Amniotic stem cell (primary cell): ENCODE measurements at places on chromosomes 16 and 17.
A peak's percentile ranks its signal among the peaks of the same experiment; 100 is the strongest.

DNA sequence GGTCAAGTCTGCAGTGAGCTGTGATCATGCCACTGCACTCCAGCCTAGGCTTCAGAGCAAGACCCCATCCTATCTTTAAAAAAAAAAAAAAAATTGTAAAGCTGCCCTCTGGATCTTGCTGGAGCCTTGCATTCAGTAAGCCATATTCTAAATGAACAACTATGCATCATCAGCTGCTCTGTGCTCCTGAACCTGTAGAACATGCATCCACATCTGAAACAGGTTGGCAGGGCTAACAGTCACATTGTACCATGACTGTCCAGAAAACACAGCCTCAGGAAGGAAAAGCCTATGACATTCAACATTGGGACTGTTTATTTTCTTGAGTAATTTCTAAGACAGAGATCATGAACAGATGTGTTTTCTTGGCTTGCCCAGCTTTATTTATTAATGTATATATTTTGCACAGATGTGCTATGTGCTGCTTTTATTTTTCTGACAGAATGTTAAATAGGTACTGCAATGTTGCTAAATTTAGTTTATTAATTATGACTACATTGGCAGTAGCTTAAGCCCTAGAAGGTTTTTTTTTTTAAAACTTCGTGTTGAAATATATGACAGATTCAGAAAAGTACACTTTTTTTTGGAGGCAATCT lies 19.8 kb downstream of the ACSF2 start:
- no peak for DNase-seq

DNA sequence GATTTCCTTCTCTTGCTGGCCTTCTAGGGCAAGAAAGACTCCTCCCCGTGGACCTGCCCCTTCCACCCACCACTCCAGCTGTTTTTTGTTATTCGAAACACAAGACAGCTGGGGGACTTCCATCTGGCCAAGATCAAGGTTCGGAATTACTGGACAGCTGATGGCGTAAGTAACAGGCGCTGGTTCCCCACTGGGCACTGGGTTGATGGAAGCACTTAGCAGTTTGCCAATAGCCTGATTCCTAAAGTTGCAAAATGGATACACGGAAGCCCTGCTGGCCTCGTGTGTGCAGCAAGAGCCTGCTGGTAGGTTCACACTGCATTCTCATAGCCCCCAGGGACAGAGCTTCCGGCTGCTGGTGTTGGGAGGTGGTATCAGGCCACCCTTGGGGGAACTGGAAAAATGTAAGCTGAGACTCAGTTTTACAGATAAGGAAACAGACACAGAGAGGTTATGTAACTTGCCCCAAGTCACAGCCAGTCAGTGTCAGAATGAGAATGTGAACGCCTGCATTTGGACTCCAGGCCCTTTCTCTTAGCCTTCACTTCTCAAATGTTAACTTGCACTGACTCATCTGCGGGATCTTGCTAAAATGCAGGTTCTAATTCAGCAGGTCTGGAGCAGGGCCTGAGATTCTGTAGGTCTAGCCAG lies 171.7 kb downstream of the KATNIP start:
- DNase-seq = no peak

DNA sequence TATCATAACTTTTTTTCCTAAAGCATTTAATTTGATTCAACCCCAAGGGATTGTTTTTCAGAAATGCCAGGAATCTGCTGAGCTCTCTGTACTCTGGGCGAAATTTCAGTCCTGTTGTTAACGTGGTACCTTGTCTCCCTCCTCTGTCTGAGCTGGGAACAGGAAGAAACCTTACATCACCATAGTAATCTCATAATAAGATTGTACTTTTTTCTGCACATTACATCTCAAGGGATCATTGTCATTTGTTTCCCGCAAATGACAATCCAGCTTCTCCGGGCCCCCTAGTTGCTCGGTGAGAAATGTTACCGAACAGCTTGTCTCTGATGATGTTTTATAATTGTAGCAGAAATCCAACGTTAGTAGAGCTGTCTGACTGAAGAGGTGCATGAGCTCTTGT lies 152.7 kb upstream of the ERCC4 start:
- no peak for DNase-seq

- DNase-seq = no peak
Observed at GRCh38 chr17:66904760-66905624, 59.5 kb upstream of the CACNG4 start.

DNA sequence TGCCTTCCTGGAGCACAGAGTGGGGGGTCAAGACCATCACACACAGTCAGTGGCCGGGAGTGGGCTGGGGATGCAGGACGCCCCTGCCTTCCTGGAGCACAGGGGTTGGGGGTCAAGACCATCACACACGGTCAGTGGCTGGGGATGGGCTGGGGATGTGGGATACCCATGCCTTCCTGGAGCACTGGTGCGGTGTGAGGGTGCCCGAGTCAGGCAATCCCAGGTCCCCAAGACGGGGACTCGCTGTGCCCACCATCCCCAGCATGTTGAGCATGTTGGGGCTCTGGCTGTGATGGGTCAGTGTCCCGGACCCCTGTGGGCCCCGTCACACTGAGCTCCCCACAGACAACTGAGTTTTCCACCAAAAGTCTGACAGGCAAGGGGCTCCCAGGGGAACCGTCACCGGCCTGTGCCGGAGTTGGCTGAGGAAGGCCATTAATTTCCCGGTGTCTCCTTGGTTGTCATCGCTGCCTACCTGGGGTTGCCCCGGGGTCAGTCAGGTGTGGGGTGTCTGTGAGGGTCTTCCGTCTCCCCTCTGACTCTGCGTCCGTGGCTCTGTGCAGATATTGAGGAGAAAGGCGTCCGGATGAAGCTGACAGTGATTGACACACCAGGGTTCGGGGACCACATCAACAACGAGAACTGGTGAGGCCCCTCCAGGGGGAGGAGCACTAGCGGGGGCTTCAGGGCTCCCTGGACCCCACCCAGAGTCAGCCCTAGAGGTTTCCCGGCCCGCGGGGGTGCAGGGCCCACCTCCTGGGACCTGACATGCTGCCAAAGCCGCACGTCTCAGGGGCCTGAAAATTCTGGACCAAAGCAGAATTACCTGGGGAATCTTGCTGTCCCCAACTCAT lies 347.1 kb downstream of the SEC14L1 start:
- DNase-seq = no peak

DNA sequence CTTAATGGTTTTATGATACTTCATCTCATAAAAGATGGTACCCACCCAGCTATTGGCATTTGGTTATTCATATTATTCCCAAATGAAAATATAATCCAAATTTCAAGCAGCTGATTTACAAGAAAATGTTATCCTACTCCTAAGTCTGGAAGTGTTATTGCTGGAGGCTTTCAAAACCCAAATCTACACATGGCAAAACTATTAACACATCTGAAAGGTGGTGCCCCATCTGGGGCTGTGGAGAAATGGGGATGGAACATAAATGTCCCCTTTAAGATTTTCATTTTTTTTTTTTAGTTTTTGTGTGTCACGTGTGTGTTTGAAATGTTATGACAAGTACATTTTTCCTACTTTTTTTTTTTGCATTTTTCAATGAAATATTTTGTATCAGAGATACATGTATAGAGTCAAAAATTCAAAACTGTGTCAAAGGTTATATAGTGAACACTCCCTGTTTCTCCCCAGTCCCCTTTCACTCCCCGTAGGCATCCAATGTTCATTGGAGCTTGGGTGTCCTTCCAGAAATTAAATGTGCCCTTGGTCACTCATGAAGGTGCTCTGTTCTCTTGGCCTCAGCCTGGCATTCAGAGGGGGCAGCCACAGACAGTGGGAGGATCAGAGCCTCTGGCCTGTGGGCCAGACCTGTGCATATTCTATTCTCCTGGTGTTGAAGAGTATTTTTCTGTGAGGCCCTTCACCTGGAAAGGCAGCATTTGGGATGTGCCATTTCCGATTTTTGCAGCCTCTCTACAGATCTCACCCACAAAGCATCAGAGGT lies 79.1 kb downstream of the CLEC16A start:
- DNase-seq = no peak

DNA sequence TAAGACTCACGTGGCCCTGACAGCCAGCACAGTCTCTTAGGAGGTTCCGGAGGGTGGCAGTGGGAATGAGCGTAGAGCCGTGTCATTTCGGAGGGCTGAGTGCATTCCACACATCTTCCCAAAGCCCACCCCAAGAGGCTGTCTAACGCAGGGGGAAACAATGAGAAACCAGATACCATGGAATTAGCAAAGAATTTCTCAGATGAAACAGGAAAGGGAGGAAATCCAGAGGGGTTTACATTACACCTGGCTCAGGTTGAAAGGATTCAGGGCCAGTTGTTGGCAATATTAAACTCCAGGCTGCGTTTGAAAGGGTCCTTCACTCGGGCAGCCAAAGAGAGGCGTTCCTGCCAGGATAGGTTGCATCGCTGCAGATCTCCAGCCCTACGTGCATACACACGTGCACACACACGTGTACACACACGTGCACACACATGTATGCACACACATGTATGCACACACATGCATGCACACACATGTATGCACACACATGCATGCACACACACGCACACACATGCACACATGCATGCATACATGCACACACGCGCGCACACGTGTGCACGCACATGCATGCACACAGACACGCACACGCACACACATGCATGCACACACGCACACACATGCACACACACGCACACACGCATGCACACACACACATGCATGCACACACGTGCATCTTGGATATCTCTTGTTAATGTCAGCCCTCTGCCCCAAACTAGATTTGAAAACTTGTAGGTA lies 12.2 kb downstream of the CBX4 start:
- no peak for DNase-seq

DNA sequence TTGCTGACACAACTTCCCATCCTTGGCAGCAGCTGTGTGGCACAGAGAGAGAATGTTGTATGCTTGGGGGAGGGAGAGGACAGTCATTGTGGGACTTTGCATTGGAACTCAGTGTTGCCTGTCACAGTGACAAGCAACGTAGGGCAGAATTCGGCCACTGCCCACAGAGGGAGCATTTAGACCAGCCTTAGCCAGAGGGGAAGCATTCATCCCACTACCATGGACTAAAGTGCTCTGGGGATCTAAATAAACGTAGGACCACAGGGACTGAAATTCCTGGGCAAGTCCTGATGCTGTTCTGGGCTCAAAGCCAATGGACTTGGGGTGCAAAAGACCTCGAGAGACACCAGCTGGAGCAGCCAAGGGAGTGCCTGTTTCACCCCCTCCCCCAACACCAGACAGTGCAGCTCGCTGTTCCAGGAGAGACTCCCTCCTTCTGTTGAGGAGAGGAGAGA lies 44.9 kb downstream of the ABCA8 start:
- DNase-seq = no peak

DNA sequence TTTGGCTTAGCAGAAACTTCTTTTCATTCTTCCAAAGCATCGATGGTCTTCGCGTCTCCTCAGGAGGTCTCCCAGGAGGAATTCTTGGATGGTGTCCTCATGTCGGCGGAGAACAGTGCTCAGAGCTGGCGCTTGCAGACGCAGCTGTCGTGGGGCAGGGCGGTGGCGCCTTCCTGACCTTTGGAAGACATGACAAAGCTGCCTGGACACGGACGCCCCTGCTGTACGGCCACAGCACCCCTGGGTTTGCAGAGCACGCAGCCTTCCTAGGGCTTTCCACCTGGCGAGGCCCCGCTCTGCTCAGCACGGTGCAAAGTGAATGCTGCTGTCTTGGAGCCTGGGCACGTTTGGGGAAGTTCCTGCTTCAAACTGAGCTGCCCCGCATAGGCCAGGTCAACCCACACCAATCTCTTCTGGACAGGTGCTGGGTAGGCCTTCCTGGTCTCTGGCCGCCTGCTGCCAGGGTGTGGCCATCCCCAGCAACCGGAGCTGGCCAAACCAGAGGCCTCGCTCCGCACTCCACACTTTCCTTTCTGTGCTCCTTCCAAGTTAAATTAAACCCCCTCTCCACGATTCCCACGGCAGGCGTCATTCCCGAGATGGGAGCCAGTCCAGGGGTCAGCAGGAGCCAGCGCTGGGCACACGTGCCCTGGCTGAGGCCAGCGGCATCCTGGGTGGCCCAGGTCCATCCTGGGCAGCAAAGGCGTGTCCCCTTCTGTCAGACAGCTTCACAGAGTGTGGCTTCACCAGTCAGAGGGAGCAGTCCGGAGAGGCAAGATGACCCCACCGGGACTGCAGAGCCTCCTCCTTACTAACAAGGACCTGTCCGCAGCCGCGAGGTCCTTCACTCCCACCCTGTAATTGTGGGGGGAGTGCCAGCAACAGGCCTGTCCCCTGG lies 15.0 kb upstream of the KREMEN2 start:
- no peak for DNase-seq

- DNase-seq = no peak
Observed at GRCh38 chr16:64580558-64580957, 541.3 kb downstream of the CDH11 start.

DNA sequence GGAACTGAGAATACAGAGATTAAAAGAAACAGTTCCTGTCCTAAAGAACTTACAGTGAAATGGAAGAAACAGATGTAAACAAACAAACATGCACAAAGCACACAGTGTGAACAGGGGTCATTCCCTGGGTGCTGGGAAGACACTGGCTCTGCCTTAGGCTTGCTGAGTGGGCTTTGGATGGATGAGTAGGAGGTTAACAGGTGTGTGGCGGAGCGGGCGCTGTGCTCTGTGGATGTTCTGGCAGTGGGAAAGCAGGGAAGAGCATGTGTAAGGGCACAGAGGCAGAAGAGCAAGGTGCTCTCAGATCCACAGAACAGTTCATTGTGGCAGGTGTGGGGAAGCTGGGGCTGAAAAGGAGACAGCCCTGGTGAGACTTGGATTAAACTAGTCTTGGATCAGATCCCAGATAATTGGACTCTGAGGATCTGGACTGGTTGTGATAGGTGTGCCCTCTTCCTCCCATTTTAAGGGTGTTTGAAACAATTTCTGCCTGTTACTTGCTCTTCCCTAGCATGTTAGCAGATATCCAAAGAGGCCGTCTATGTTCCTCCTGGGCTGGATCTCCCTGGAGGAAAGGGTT lies 8.1 kb downstream of the HROB start:
- no peak for DNase-seq

DNA sequence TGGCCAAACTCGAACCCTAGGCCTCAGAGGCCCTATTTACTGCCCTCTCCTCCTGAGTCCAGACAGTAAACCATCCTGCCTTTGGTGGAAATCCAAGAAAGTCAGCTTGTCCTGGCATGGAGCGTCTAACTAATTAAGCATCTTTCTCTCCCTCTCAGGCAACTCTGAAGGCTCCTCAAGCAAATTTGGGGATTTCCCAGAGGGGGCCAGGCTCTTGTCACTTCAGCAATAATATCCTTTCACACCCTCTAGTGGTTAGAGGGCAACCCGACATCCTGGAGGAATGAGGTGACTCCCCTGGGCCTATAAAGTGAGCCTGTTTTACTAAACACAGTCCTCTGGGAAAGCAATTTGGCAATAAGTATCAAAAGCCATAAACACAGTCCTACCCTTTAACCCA lies 60.4 kb downstream of the NOG start:
- peak; percentile 83 for DNase-seq

GRCh38 chr17:42422958-42423712 lies at the start of gene CAVIN1:
Gene CAVIN1 (minus strand): TSS chr17:42423256. CDS start chr17:42423097, 159 bp downstream.
- DNase-seq = peak; percentile 98

GRCh38 chr17:56739776-56740175 lies 93.9 kb downstream of the C17orf67 start:
- DNase-seq = no peak

- no peak for DNase-seq
Observed at GRCh38 chr17:18258356-18259038, at the start of gene FLII. Gene FLII (minus strand): TSS chr17:18258738. CDS start chr17:18258690, 48 bp downstream.
